ENCODE measurements at places on chromosomes 6 and 20. TPM values are rescaled to one million over a fixed set of nuclear protein-coding genes. Genes with fewer than 3 reads are reported as not detected.

DNA sequence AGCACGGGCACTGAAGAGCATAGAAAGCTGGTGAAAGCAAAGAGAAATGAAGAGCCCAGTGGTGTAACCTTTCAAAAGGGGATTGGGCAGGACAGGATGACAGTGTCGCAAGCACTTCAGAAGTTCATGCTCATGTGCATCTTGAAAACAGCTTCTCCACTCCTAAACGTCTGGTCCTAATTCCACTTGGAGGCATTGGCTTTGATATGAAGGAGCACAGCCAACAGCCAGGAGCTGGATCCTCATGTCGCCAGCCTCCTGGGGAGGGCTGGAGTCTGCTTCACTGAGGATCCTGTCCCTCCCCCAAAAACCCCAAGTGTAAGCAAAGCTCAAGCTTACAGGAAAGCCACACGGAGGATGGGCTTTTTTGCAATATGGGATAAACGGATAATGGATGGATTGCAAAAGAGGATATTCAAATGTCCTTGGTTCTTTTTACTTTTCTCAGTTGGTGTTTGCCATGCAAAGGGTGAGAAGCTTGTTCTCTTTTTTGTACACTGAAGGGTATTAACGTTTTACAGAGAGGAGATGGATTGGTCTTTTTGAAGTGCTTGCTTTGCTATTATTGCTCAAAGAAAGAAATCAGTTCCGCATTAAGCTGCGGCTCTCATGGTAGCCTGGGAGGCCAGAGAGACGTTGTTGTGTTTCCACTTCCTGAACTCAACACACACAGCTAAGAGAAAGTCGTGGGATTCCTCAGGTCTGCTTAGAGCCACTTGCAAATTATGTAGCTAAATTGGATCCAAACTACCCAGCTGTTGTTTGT is 92.2 kb downstream of the SIM1 start:
- DNase-seq: no peak

DNA sequence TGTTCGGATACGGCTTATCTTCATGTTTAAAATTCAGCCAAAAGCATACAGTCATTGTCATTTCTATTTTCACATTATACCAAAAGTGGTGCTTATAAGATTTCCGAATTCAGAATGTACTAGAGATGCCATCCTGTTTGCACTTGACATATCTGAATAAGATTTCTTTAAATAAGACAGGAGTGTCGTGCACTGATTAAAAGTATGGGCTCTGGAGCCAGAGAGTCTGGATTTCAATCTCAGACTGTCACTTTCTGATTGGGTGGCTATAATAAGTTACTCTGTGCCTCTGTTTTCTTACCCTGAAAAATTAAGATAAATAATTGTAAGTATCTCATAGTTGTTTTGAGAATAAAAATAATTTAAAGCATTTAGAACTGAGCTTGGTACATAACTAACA is 92.8 kb downstream of the RWDD2A start:
- DNase-seq: no peak

DNA sequence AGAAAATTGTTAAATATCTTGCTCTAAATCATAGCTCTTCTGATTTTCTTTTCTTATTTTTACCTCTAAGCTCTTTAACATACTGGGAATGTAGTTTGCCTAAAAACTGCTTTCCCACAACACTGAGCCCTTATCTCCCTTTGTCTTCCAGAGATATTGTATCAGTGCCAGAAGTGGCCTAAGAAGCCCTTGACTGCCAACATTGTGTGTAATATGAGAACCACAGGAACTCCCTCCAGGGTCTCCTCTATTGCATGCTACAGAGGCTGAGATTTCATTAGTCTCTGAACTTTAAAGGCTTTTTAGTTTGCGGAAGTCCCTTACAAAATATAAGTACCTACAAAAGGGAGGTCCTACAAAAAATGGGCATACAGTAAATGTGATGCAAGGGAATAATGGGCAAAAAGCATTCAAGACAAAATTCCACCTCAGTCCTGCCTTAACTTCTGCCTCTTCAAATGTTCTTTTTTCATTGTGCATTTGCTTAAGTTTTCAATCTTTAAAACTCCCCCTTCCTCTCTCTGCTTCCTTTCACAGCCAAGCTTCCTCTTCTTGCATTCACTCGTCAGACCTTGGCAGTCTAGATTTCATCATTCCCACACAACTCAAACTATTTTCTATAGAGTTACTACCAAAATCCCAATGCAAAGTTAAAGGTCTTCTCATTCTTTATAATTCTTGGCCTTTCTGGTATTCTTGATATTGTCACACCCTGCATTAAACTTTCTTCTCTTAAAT is 76.5 kb downstream of the ADGRG6 start:
- no peak for DNase-seq

DNA sequence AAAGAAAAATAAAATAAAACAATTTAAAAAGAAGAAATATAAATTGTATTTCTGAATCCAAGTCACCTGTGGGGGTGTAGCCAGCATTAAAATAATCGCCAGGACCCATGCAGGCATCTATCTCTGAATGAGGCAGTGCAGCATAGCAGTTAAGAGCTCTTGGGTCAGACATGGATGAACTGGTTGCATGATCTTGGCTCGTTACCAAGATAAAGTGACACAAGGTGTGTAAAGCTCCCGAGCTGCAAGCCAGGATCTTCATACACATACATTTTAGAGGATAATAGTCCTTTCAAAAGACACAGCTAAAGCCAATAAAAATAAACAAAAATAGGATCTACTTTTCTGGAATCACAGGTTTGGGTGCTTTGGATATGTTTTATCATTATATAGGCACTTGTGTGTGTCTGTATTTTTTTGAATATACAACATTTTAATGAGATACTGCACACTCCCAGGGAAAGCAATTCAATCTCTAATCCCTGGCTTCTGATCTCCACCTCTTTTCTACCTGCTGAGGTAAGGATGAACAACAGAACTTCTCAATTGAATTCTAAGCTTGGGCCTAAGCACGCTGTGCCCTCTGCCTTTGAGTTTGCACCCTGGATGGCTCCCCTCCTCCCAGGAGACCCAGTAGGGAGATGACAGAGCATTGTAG is 8.9 kb downstream of the TRIM10 start:
- no peak for DNase-seq

- DNase-seq: no peak
Measured at GRCh38 chr6:118717106-118717505, 65.7 kb upstream of the CEP85L start.

DNA sequence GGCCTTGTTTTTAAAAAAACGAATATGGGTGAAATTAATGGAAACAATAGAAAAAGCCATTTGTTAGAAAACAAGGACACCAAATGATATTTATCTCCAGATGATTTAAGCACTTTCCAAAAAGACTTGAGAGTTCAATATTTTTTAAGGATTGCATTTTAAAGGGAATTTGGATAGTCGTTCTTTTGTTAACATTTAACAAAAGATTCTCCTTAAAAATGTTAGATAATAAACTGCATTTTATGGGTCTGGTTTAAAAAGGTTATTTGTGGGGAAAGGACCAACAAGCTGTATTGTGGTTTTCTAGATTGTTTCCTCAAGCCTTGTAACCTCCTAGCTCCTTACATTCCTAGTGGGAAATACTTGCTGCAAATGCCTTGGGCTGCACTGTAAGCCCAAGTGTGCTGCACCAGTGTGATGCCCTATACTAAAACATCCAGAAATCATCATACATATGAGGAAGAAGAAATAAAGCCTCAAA is 1.5 kb upstream of the PHIP start:
- no peak for DNase-seq

DNA sequence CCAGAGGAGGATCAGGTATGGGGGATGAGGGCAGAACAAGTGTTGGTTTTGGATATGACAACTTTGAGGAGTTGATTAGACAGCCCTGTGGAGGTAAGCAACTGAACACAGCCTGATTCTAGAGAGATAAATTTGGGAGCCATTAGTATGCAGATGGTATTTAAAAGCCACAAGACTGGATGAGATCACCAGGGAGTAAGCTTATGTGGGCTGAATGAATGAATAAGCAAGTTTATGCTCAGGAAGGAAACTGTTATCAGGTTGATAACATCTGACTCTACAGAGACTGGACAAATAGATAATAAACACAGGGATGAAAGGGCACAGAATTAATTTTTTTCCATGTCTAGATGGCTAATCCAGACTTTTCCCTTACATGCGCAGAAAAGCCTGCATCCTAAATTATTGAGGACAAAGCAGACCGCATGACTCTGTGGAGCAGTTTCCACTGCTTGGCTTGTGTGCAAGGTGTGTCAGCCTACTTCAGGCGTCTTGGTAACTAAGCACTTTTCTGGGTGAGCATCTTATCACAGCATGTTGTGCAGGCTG is 150.6 kb downstream of the GJA10 start:
- no peak for DNase-seq

GRCh38 chr20:43096126-43096930 is 93.4 kb downstream of the PTPRT start:
- no peak for DNase-seq

GRCh38 chr6:34836008-34836407 is 44.1 kb downstream of the BLTP3A start:
- DNase-seq: no peak

DNA sequence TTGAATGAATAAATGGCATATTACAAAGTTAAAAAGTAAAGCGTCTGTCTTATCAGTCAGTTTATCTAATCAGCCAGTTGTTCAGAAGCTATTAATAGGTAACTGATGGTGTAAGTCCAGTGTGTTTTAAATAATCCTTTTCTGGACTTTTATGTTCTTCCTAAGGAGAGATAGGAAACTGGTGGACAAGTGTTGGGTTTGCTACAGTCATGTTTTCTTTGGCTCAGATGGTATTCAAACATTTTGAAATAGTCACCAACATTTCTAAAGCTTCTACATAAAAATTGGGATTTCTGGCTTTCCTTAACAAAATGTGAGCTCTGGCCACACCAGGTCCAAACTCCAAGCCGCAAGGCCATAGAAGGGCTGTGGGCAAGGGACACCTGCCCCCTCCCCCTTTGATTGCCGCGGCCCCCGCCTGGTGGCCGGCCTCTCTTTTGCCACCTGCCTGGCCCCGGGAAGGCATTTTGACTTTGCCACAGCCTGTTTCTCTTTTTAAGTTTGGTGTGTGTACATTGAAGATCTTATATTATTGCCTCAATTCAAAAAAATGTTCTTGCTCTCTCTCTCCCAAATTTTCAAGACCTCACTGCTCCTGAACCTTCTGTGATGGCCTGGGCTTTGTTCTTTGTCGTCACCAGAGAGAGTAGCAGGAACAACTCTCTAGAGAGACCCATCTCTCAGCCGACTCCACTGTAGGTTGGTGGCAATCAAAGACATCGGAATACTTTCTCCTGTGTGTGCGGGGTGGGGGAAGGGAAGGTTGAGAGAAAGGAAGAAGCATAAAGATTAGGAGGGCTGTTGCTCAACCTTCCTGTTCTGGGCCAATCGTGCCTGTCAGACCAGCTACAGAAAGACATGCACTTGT is 84.0 kb upstream of the ZNF217 start:
- no peak for DNase-seq

- DNase-seq: no peak
Measured at GRCh38 chr20:23136893-23137745, 51.0 kb upstream of the CD93 start.

- DNase-seq: no peak
Measured at GRCh38 chr6:106411643-106412200, 51.2 kb downstream of the CRYBG1 start.

- DNase-seq: no peak
Measured at GRCh38 chr6:147173675-147174308, 30.4 kb upstream of the STXBP5 start.

DNA sequence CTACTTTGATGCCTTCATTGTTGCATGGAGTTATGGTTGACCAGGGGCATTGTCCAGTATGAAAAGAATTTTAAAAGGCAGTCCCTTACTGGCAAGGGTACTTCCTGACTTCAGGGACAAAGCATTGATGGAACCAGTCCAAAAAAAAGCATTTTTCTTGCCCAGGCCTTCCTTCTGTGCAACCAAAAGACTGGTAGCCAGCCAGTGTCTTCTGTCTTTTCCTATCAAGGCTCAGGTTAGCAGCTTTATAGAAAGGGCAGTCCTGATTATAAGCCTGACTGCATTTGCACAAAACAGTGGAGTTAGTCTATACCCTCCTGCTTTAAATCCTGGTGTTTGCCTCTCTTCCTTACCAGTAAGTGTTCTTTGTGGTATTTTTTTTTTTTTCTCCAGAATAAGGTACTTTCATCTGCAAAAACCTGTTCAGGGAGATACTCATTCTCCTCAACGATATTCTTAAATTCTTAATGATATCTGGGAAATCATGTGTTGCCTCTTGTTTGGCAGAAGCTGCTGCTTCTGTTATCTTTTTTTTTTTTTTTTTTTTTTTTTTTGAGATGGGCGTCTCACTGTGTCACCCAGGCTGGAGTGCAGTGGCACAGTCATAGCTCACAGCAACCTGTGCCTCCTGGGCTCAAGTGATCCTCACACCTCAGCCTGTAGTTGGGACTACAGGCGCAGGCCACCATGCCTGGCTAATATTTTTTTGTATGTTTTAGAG is 33.9 kb downstream of the SCAF8 start:
- DNase-seq: no peak

- no peak for DNase-seq
Measured at GRCh38 chr6:55064711-55065420, 109.4 kb upstream of the HCRTR2 start.

DNA sequence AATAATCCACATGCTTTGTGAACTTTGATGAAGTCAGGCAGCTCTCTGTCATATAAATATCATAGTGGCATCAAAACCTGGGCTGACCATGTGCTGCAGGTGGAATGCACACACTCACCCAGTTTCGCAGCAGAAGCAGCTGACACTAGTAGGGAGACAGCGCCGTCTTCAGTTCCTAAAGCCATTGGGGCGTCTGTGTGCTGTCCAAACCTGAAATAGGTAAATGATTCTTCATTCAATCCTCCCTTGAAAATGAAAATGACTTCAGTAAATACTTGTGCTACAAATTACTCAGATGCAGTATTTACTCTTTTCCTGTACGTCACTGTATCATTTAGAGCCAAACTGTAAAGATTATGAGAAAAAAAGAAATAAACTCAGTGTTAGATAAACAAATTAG is 127.5 kb downstream of the EYA4 start:
- no peak for DNase-seq

DNA sequence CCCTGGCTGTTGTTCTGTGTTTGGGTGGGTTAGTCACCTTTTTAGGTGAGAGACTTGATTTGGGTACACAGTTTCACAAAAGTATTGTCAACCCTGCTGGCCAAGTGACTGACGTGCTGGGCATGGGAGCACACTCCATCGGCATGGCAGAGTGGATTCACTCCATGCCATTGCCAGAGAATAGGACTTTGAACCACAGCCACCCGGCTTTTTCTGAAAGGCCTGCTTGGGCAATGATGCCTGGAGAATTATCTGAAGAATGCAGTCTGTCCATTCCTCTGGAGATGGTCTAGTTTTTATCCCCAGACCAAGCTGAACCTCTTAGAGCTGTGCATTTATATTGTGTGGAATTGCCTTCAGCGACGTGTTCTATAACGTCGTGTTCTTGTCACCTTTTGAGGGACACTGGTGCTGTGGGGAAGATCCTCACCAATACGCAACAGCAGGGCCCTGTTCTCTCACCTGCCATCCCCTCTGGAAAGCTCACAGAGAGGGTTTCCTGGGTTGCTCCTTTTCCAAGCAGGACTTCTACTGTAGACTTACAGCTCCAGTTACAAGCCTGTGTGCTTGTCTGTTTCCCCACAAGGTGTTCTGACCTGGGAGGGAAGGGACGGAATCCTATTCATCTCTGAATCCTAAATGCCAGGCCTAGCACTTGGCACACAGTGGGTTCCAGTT is 183.4 kb upstream of the AKAP12 start:
- no peak for DNase-seq

The ENPP5 gene
- total RNA-seq: 1.4 TPM

The PAK5 gene
- 0.04 TPM for total RNA-seq

The C6orf52 gene
- not detected for total RNA-seq

The INSM1 gene
- not detected for total RNA-seq

The PBOV1 gene
- total RNA-seq: not detected

The PROKR2 gene
- total RNA-seq: not detected

The HFE gene
- total RNA-seq: 7.3 TPM

Data from esophagus squamous epithelium (tissue), 5 donors.